ENCODE measurements at places on chromosomes 2 and 18.

DNA sequence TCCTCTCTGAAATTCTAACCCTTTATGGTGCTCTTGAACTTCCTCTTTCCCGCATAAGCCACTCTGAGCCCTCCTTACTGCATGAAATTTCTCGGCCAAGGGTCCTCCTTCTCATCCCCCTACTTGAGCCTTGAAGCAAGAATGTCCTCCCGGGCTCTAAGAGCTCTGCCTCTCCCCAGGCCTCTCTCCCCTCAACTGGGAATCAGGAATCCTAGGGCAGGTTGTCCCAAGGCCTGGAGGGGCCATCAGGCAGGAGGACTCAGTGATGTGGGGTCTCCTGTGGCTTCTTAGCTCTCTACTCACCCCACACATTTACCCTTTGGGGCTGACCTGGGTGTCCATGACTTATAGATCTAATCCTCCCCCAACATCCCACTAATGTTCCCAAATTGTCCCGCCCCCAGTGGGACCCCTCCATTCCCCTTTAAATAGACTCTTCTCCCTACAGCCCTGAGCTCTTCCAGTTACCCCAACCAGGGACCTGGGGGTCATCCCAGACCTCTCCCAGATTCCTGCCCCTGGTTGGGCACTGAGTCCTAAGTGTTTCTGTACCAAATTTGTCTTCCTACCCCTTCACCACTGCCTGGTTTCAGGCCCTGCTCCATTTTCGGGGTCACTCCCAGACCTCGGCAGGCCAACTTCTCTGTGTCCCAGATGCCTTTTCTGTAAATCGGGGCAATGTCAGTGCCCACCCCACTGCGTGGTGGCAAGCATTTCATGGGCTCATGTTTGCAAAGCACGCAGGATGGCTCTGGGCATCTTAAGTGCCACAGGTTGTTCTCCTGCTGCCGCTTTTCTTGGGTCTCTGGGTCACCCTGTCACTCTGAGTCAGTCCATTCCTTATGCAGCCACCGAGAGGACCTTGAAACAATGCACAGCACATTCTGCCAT lies 171.2 kb downstream of the ASB1 start:
- DNase-seq: no peak

DNA sequence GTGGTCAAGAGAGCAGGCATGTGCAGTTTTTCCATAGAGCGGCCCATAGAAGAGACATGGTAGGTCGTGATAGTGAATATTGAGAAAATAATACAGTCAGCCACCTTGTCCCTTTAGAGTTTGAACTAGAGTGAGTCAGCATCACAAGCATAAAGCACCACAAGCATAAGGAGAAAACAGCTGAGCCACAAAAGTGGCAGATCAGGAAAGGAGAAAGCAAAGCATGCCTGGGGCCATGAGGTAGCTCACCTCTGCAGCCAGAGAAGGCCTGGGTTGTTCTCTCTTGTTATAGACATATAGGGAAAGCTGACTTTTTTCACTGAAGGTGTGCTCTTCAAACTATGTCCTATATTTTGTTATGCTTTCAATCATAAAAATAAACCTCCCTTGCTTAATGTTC lies 879.0 kb downstream of the DSC3 start:
- no peak for DNase-seq

DNA sequence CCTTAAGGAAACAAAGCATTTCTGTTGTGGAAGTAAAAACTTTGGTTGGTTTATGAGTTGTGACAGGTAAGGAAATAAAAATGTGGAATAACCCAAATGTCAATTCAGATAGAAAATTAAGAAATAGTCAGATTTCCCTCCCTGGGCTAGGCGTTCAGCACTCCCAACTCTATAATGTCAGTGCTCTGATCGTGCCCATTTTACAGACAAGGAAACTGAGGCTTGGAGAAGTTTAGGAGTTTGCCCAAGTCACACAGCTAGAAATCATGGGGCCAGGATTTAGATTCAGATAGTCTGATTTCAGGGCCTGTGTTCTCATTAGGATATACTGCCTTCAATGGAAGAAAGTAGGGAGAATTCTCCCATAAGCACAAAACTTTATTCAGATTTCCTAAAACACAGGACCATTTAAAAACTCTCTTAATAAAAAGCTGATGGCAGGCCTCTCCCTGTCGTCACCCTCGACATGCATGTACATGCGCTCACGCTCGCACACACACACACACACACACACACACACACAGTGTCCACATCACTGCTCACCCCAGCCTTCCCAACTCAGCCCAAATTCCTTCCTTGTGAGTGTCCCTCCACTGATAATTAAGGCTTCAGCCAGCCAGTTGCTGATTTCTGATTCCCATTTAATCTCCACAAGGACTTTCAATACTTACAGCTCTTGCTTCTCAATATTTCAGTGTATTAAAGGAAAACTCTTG lies 49.1 kb upstream of the SLC14A2 start:
- DNase-seq: no peak

DNA sequence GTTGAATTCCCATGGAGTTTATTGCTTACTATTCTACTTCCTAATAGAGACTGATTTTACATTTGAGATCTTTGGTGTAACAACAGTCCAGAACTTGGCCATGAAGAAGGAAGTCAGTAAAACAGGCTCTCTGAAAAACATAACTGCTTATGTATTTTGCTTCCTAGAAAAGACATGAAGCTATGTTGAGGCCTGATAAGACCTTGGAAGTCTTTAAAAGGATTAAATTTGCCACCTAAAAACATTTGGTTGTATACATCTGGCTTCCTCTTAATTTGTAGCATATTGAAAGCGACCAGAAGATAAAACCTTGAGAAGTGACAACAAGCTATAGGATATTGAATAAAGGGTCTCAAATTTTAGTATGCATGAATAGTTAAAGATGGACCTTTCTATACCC lies 36.4 kb downstream of the PTRHD1 start:
- no peak for DNase-seq

DNA sequence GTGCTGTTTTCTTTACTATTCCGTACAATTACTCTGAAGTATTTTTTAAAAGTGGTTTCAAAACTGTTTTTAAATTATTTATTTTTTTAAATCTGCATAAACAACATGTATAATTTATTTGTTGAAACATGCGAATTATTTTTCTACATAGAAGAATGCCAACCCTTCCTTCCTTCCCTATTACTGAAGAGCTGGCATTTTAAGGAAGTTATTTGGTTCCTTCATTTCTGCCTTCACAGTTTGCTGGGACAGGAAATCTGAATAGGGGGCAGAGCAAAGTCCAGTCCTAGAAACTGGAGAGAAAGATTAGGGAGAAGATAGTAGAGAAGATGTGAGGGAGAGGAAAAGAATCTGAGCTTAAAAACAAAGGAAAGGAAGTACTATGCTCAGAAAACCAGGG lies 146.7 kb upstream of the ACVR2A start:
- DNase-seq: no peak

- no peak for DNase-seq
These were observed 21.6 kb downstream of the CRIM1 start for GRCh38 chr2:36376992-36377738.

GRCh38 chr18:34511435-34511834 lies 198.7 kb upstream of the DTNA start:
- DNase-seq: no peak

DNA sequence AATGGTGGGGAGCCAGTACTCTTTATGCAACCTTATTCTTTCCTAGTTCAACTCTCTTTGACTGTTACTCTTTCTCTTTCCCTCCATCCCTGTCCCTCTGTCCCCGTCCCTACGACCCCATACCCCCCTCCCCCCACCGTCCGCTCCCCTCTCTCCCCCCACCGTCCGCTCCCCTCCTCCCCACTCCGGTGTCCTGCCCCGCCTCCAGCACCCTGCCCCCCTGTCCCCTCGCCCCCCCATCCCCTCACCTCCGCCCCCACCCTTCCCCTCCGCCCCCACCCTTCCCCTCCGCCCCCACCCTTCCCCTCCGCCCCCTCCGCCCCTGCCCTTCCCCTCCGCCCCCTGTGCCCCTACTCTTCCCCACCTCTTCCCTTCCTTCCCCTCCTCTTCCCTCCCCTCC lies 128.4 kb downstream of the LPIN1 start:
- no peak for DNase-seq

GRCh38 chr18:32974421-32975162 lies 201.8 kb upstream of the KLHL14 start:
- no peak for DNase-seq

DNA sequence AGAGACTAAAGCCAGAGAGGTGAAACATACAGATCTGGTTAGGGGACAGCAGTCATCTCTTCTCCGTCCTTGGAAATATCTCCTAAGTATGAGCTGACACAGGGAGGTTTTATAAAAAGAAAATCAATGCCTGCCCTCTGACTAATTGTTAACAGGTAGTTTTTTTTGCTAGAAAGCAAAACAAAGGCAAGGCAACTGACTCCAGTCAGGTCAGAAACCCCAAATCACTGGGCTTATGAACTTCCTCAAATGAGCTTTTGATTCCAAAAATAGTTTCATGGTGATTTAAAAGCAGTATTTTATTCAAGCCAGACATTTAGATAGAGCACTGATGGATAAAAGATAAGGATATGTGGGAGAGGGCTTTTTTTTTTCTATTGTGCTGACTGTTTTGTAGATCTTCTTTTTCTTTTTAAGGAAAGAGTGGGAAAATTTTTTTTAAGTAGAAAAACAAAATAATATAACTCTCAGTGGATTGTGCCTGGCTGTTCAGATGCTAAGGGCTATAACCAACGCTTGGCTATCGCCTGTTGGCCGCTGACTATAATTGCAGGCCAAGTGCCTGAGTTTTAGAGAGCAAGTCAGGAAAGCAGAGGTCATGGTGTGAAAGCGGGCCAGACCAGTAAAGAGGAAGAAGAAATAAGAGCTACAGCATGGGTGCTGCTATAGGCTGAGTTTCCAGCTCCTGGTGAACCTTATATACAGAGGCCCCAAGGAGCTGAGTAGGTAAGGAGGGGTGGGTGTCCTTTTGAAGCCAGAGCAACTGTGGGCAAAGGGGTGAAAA lies 44.9 kb downstream of the MRPL35 start:
- DNase-seq: no peak

GRCh38 chr2:151816843-151817242 lies 11.4 kb downstream of the ARL5A start:
- DNase-seq: no peak

DNA sequence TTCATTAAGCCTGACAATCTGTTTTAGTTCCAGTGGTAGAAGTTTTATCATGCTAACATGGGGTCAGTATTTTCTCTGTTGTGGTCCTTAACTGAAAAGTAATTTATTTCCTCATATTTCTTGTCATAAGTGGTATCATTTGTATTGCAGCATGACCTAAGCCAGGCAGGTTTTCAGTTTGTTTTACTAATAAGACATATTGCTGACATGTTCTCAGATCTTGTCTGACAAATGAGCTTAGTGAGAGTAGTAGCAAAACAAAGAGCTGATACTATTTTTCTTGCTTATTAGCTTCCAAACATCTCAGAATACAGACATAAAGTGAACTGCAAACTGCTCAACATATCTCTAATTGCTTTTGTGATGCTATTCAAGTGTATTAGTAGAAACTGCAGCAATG lies 293.6 kb downstream of the DSEL start:
- DNase-seq: no peak

GRCh38 chr2:209636076-209636475 lies 135.6 kb upstream of the UNC80 start:
- DNase-seq: no peak

DNA sequence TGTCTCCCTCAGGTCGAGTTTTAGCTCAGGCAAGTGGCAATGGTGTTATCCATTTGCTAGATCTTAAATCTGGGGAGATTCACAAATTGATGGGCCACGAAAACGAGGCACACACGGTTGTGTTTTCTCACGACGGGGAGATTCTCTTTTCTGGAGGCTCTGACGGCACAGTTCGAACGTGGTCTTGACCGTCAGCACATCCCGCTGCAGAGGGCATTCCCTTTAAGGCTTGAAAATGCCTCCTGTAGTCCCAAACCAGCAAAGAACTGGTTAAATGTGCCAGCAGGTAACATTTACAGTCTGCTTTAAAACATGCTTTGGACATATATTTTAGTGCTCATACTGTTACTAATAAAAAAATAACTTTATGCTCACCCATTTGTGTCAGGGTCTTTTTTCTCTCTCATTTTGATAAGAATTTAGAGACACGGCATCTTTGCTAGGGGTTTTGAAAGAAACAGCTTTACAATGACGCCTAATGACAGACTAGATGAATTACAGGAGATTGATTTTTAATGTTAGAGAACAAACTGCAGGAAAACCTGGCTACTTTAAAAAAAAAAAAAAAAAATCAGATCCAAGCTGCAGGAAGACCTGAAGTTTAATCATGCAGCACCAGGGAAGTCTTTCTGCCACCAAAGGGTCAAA lies 602 bp upstream of the VWC2L start:
- DNase-seq: no peak

DNA sequence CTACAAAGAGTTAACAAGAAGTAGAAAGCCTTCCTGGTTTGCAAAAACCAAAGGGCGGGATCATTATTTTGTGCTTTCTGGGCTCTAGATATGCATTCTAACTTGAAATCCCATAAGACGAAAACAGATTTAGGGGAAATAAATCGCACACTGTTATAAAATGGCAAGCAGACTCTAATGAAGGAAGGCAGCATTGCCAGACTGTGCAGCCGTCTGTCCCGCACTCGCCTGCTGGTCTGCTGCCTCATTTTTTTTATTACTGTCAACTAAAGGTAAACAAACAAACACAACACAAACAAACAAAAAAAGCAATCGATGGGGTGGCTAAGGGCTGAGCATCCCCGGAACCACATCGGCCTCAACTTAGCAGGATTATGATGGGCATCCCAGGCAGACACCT lies 24.4 kb downstream of the ZNF521 start:
- no peak for DNase-seq

DNA sequence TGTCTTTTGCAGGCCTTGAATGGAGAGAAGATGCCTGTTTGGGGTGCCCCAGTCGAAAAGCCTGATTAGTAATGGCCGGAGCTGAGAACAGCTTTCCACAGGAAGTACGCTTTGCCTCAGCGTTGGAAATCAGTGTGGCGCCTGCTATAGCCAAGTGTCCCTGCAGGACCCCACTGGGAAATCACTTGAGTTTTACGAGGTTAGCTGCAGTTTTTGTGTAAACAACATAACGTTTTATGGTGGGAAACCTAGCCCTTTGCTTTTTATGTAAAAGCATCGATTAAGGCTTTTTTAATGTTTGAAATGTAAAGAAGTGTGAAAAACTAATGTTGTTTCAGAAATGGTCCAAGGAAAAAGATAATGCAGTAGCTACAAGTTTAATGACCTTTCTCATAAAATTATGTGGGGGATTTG lies 234.2 kb downstream of the TTC32 start:
- no peak for DNase-seq

- DNase-seq: no peak
These were observed 292.4 kb upstream of the ZEB2 start for GRCh38 chr2:144812288-144812687.

- no peak for DNase-seq
These were observed 124.9 kb downstream of the PLB1 start for GRCh38 chr2:28620801-28621171.

- DNase-seq: no peak
These were observed 82.8 kb upstream of the CPO start for GRCh38 chr2:206856513-206856912.

DNA sequence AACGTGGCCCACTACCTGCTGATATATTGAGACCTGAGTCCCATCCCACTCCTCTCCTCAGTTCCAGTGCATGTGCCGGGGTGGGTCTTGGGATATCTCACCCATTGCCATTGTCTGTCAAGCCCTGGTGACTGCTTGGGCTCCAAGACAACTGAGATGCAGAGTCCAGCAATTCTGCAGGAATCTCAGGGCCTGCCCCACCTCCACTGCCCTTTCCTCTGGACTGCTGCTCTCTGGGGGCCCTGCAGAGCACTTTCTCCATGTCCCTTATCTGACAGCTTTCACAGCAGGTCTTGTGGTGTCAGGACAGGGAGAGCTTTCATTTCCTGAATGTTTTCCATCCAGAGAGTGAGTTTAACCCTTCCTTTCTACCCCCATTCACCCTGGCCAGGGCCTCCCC lies 152.9 kb downstream of the ARL4C start:
- DNase-seq: no peak

GRCh38 chr2:32852856-32853255 lies 93.9 kb upstream of the LTBP1 start:
- no peak for DNase-seq

Data from effector memory CD8-positive, alpha-beta T cell (primary cell).